Activated CD4-positive, alpha-beta T cell treated with anti-CD3 and anti-CD28 coated beads for 1 hour (primary cell): ENCODE measurements at places on chromosomes 6 and 20.

DNA sequence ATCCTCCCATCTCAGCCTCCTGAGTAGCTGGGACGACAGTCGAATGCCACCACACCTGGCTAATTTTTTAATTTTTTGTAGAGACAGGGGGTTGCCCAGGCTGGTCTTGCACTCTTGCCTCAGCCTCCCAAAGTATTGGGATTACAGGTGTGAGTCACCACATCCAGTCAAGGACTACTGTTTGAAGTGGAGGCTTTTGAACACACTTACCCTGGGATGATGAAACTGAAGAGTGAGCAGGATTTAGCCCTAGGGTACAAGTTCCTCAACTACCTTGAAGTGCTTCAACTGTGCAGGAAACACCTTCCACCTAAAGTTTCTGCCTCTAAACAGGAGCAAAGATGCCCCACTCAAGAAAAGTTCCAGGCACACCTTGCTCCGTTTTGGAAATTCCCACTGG lies 15.7 kb upstream of the PARD6B start:
- no peak for DNase-seq

DNA sequence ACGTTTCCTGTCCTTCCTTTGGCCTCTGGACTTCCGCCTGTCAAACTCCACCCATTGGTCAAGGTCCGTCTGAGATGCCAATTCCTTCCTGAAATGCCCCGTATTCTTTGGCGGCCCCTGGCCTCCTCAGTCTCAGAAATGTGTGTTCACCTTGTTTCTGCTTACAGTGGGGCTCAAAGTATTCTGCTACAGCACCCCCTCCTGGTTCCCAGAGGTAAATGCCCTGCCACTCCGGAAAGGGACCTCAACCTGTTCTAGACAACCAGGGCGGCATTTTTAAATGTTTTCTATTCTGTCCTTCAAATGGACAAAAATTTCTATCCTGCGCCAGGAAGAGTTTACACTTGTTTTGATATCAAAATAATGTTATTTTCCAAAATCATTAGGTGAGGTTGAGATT lies 12.1 kb upstream of the PAX1 start:
- no peak for DNase-seq

GRCh38 chr20:60136645-60137401 lies 178.6 kb downstream of the CDH26 start:
- no peak for DNase-seq

GRCh38 chr6:33905071-33905609 lies 101.3 kb upstream of the MLN start:
- DNase-seq = peak; percentile 26

GRCh38 chr20:57210054-57210910 lies 56.2 kb downstream of the BMP7 start:
- DNase-seq = no peak

GRCh38 chr6:36546308-36546919 lies 865 bp downstream of the STK38 start:
- DNase-seq = peak; percentile 12
